HS-27A (cell line): ENCODE measurements at places on chromosomes 2 and 18.

- no peak for DNase-seq
Observed at GRCh38 chr2:112020561-112020960, 34.5 kb upstream of the TMEM87B start.

- DNase-seq = no peak
Observed at GRCh38 chr2:105502625-105503334, 103.9 kb upstream of the FHL2 start.

DNA sequence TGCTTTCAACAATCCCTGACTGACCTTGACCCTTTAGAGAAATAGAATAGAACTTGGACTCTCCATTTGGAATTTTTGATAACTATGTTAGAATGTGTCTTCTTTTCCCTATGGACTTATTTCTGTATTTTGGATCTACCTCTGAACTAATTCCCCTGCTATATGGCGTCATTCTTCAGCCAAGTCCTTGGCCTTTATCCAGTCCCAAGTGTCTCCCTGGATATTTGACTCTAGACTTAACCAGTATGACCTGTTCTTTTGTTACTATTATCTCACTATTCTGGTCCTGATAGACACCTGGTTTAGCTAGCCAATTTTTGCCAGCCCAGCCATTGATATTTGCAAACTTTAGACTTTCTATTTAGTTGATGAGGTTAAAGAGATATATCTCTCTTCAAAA is 186.8 kb downstream of the KCNS3 start:
- DNase-seq = no peak

GRCh38 chr2:137675584-137676327 is 288.5 kb upstream of the HNMT start:
- DNase-seq = no peak

- no peak for DNase-seq
Observed at GRCh38 chr18:48342581-48342980, 66.6 kb downstream of the ZBTB7C start.
